GM12878 (cell line): ENCODE measurements at places on chromosomes 7 and 10. TPM values are rescaled to one million over a fixed set of nuclear protein-coding genes. Genes with fewer than 3 reads are reported as not detected.

GRCh38 chr7:50660830-50661175 lies 95.6 kb upstream of the DDC start:
- peaks cover 1% of the 10 kb centered on the region; the same call in 1 of the 2 replicates for H3K27me3 ChIP-seq
- no peak overlapping the region for H3K27ac ChIP-seq
- H3K36me3 ChIP-seq, result no peaks in the 10 kb centered on the region
- H3K4me1 ChIP-seq, result peaks cover 50% of the 10 kb centered on the region
- DNase-seq, result no peak
- no peak overlapping the region for H3K4me3 ChIP-seq

The NUTM2E gene
- total RNA-seq, result 0.58 and 0.90 TPM in 2 replicates

- H3K4me3 ChIP-seq, result no peak overlapping the region
- no peaks in the 10 kb centered on the region for H3K4me1 ChIP-seq
- H3K36me3 ChIP-seq, result no peaks in the 10 kb centered on the region
- H3K27ac ChIP-seq, result no peak overlapping the region
- H3K27me3 ChIP-seq, result no peaks in the 10 kb centered on the region
Observed at GRCh38 chr10:54622017-54622416, 179.0 kb downstream of the PCDH15 start.

DNA sequence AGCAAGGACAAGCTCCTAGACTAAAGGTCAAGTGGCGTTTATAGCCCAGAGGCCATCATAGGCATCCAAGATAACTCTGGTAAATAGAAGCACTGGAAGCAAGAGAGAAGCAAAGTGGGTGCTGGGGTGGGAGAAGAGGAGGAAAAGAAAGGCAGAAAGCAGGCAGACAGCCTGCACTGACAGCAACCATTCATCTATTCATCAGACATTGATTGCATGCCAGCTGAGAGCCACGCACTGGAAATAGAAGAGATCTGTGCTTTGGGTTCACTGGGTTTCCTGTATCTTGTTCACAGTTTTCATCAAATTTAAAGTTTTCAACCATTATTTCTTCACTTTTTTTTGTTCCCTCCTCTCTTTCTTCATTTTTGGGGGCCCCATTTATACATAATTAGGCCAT lies 4.7 kb upstream of the SLIT1 start:
- no peak overlapping the region for H3K4me3 ChIP-seq
- H3K27me3 ChIP-seq, result peaks cover 6% of the 10 kb centered on the region
- H3K4me1 ChIP-seq, result no peaks in the 10 kb centered on the region
- DNase-seq, result no peak
- no peaks in the 10 kb centered on the region for H3K36me3 ChIP-seq

DNA sequence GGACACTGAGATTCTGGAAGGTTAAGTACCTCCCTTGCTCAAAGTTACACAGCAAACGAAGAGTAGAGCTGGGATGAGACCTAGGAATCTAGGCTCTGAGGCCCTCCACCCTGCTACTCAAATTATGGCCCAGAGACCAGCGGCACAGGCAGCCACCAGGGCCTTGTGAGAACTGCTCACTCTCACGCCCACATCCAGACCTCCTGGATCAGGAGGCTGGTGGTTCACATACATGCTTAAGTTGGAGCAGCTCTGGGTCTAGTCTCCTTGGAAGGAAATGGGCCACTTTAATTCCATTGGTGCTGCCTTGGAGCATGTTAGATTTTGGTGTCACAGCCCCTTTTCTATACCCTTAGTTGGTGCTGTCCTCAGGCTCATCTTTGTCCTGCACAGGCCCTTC lies 41.9 kb downstream of the ADRA2A start:
- no peak overlapping the region for H3K27ac ChIP-seq
- DNase-seq, result no peak
- no peaks in the 10 kb centered on the region for H3K36me3 ChIP-seq
- no peaks in the 10 kb centered on the region for H3K27me3 ChIP-seq
- no peak overlapping the region for H3K4me3 ChIP-seq

DNA sequence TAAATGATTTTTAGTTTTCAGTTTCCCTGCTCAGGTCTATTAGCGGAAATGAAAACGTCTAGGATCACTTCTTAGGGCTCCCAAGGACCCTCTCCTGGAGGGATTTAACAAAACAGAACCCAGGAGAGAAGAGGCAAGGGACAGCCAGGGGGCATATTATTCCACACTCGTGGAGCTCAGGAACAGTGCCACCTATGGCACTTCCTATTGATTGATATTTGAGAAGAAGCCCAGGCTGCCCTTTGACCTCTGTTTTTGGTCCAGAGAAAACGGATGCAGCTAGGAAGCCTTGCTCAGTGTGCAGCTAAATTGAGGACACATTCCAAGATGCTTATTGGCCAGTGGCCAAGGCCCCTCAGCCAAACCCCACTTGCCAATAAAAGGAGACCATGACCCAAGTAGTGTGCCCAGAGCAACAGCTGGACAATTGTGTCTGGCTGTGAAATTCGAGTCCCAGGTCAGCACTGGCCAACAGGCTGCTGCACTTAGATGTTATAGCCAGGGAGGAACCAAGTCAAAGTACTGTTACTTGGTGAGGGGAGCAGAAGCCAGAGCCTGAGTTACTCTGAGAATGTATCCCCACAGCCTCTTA lies 24.0 kb upstream of the GPNMB start:
- H3K36me3 ChIP-seq, result no peaks in the 10 kb centered on the region
- H3K27ac ChIP-seq, result no peak overlapping the region
- H3K27me3 ChIP-seq, result no peaks in the 10 kb centered on the region
- no peak for DNase-seq
